Left lung (tissue), 14 donors: ENCODE measurements at places on chromosomes 3 and 15.

- DNase-seq, result no peak
These were observed 326.6 kb downstream of the MAGI1 start for GRCh38 chr3:65712140-65712539.

DNA sequence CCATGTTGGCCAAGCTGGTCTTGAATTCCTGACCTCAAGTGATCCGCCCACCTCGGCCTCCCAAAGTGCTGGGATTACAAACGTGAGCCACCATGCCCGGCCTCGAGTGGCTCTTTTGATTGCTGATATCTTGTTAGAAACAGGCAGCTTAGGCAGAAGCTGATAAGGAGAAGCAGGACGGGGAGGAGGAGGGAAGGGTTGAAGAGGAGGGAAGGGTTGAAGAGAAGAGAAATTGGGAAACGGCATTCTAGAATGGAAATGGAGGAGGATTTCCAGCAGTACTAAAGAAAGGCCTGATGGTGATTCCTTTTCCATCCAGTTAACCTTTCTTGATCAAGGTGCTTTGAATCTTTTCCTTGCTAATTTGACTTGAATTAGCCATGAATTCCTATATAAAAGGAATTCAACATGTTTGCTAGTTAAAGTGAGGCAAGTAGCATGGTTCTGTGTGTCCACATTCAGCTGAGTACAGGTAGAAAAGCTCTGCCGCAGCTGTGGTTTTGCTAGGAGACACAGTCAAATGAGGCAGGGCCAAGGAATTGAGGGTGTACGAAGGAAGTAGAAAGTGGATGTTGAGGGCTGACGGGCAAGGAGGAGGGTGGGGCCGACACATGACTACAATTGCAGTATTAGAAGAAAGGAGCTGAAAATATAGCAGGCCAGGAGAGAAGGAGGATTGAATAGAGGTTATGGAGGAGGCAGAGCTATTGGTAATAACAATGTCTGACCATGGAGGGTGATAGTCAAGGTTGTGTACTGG, 27.2 kb upstream of the ATP1B3 start:
- DNase-seq, result peak; percentile 63

DNA sequence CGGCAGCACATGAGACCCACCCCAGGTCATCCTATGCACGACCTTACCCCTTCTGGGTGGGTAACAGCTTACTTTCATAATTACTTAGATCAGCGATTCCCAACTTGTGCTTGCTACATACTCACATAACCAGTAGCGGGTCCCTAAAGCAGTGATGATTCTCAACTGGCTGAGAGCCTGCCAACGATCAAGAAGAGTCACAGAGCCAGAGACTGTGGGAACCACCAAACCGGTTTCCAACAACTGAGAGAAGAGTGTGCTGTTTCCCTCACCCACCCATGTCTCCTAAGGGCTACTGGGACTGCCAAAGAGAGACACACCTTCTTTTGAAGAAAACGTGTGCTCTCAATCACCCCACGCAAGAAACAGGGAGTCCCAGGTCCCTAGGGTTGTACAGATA, 12.0 kb upstream of the XXYLT1 start:
- no peak for DNase-seq

DNA sequence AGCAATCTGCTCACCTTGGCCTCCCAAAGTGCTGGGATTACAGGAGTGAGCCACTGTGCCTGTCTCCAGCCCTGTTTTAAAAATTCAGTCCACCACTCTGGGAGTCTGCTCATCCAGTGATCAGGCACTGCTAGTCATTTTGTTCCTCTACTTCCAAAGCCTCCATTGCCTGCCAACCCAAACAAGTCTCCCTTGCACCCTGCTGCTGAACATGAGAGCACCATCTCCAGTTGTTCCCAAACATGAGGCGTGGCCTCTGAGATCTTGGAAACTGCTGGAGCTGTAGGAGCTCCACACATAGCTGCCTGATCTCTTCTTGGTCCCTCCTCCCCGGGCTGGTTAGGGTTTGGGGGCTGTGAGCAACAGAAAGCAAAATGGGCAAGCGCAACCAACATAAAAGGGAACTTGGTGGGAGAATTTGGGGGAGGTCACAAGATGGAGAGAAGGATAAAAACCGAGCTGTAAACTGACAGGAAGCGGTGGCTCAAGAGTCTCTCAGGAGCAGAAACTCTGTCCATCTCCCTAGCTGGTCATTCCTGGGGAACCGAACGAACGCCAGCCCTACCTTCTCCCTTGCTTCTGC, 49.6 kb upstream of the TLE3 start:
- no peak for DNase-seq

DNA sequence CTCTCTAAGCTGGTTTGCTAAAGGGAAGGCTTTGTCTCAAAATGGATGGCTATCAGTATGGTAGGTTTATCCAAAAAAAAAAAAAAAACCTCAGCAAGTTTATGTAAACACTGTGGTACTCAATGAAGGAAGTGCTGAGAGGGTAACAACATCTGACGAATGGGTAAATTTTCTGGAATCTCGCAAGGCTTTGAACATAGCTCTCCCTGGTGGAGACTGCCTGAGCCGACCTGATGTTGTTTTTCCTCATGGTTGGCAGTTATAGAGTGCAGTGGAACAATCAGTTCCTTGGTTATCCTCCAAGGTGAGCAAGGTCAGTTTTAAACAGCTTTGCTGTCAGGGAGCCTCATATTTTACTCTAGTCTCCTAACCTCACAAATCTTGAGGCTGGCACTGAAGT, 94.6 kb downstream of the ZPLD1 start:
- no peak for DNase-seq
